ENCODE measurements at places on chromosomes 6 and 20. TPM values are rescaled to one million over a fixed set of nuclear protein-coding genes. Genes with fewer than 3 reads are reported as not detected.
A peak's percentile ranks its signal among the peaks of the same experiment; 100 is the strongest.

DNA sequence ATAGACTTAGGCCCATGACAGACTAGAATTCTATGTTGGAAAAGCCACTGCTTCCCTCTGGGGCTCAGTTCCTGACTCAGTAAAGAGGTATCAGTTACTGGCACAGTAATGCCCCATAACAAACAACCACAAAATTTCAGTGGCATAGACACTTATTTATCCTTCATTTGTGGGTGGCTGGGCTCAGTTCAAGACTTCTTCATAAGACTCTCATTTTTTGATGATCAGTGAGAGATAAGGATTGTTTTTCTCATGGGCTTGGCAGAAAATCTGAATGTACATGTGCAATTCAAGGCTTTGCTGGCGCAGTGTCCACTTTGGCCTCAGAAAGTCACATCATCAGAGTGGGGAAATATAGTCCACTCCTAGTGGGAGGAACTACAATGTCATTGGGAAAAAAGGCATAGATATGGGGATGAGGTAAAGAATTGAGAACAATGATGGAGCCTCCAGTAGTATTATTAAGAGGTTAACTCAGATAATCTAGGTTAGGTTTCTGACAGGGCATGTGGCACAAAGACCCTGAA lies 384.6 kb upstream of the FLRT3 start:
- DNase-seq: no peak
- H3K4me1 ChIP-seq: no peaks in the 10 kb centered on the region
- H3K36me3 ChIP-seq: no peaks in the 10 kb centered on the region

- peaks cover 91% of the 10 kb centered on the region for H3K36me3 ChIP-seq
- no peak overlapping the region for H3K4me3 ChIP-seq
- H3K4me1 ChIP-seq: peaks cover 6% of the 10 kb centered on the region
- no peaks in the 10 kb centered on the region for H3K27me3 ChIP-seq
These were observed 11.6 kb downstream of the YTHDF1 start for GRCh38 chr20:63204362-63204761.

GRCh38 chr6:26280407-26280806 lies 84.6 kb upstream of the BTN3A2 start:
- no peak for DNase-seq
- no peaks in the 10 kb centered on the region for H3K27me3 ChIP-seq
- H3K27ac ChIP-seq: no peak overlapping the region
- H3K36me3 ChIP-seq: 0 out of 2 replicates have a peak, but pooled peaks cover 8% of the 10 kb centered on the region
- H3K4me3 ChIP-seq: no peak overlapping the region
- peaks cover 21% of the 10 kb centered on the region for H3K4me1 ChIP-seq

DNA sequence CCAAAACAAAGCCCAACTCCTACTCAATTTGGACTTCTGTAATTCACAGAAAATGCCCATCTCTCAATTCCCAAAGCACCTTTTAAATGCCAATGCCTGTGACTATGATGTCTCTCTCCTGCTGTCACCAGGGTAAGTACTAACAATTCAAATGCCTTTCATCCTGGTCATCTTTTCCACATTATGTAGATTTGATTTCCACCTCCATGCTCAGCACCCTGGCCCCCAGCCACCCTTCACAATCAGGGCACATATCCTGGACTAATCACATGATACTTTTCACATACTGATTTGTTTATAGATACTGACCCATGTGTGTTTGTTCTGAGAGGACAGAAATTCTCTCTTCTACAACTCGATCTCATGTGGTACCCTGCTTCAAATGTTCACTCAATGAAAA lies 236.3 kb downstream of the PTPRK start:
- H3K27ac ChIP-seq: no peak overlapping the region
- H3K4me1 ChIP-seq: no peaks in the 10 kb centered on the region
- no peaks in the 10 kb centered on the region for H3K27me3 ChIP-seq
- H3K36me3 ChIP-seq: no peaks in the 10 kb centered on the region
- no peak for DNase-seq

DNA sequence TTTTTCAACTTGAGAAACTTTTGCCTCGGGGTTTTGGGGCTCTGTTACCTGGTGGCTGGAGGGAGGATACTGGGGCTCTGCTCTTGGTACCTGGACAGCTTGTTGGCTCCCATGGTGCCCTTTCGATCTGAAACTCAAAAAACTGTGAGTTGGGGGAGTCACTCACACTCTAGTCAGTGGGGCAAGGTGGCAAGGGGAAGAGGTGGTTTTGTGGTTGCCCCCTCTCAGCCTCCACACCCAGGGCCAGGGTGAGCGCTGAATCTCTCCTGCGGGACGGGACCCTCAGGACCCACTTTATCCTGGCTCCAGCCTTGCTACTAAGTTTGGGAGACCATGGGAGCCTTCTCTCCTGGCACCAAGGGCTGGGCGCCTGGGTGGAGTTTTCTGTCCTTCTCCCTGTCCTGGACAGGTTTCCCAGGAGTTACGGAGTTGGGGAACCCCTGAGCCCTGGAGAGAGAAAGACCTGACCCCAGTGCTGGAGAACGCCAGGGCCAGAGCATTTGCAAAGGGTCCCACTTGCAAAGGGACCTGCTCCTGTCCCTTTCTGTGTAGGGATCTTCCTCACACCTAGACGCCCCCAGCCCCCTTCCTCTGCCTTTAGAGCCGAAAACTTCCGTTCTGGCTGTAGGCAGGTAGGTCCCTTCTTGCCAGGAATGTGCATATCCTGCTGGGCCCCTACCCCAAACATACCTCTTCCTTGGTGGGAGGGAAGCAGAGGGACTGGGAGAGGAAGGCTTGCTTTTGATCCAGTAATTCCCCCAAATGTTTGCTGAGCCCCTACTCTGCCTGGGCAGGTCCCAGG lies 2.9 kb downstream of the FOXP4 start:
- DNase-seq: no peak
- H3K27ac ChIP-seq: no peak overlapping the region
- H3K4me3 ChIP-seq: no peak overlapping the region
- peaks cover 23% of the 10 kb centered on the region for H3K4me1 ChIP-seq
- no peaks in the 10 kb centered on the region for H3K27me3 ChIP-seq
- peaks cover 57% of the 10 kb centered on the region for H3K36me3 ChIP-seq

DNA sequence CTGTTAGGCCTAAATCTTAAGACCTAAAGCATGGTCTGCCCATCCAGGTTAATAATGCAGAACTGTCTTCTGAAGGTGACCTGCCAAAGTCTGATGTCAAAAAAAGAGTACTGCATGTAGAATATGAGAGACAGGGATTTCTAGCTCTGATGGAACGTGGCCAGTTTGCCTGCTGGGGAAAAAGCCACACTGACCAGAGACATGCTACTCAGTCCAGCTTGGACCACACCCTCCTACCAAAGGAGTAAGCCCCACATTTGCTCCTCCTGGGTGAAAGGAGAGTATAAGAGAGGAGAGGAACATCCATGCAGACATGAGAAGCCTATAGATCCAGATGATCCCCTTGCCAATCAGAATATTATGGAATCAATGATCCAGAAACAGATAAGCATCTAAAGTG lies 229.9 kb upstream of the RUNX2 start:
- no peaks in the 10 kb centered on the region for H3K36me3 ChIP-seq
- H3K4me3 ChIP-seq: no peak overlapping the region
- H3K27me3 ChIP-seq: no peaks in the 10 kb centered on the region
- no peaks in the 10 kb centered on the region for H3K4me1 ChIP-seq

DNA sequence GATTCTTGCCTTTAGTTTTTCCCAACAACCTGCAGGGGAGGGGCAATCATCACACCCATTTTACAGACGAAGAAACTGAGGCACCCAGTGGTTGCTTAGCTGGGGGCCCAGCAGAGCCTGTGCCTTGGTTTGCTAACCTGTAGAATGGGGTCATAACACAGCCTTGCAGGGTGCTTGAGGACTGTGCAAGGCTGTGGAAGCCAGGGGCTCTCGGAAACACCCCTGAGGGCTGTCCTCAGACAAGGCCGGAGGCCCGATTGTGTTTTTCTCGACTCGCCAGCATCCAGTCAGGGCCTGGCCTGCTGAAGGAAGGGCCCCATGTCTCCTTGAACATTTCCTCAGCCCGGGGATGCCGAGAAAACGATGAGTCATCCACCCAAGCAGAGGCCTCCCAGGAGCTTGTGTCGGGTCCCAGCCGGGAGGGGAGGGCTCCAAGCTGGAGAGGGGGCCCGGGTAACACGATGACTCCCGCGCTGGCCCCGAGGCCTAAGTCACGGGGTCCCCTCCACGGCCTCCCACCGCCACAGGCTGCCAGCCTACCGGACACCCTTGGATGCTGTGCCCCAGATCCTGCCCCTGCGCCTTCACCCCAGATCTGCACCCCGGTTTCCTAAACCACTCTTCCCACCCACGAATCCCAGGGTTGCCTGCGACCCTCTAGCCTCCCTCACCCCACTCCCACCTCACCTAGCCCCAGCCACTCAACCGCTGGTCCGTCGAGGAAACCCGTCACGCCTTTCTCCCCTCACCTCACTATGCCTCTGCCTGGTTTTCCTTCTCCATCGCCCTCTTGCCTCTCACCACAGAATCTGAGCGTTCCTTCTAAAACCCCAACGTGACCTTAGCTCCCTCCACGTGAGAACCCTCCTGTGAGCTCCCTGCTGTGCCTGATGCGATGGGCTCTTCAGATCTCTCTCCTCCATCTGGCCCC lies 10.6 kb downstream of the NOL4L start:
- peak; percentile 84 for DNase-seq
- H3K4me3 ChIP-seq: no peak overlapping the region
- H3K4me1 ChIP-seq: peaks cover 24% of the 10 kb centered on the region
- peak overlapping the region; percentile 27 for H3K27ac ChIP-seq
- no peaks in the 10 kb centered on the region for H3K27me3 ChIP-seq

DNA sequence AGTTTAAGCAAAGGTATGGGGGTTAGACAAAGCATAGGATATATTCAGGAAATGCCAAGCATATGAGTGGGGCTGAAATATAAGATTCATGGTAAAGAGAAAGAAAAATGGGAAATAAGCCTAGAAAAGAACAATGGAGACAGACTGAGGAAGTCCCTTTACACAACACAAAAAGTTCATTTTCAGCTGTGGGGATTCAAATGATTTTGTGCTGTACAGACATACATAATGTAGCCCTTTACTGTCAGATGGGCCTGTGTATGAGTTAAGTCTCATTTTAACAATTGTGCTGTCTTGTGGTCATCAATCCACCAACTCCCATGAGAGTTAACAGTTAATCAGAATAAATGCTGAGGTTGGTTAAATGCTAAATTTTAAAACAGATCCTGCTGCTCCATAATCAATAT lies 37.2 kb downstream of the REV3L start:
- 0 out of 2 replicates have a peak, but pooled peaks cover 2% of the 10 kb centered on the region for H3K4me1 ChIP-seq
- DNase-seq: no peak
- H3K36me3 ChIP-seq: peaks cover 5% of the 10 kb centered on the region
- no peak overlapping the region for H3K27ac ChIP-seq
- H3K27me3 ChIP-seq: no peaks in the 10 kb centered on the region

The RAET1L gene
- total RNA-seq: not detected

The MOG gene
- not detected for total RNA-seq

The PACRG gene
- not detected for total RNA-seq

The ETV7 gene
- 2.0 TPM for total RNA-seq

Measured in SJSA1 (cell line).